ENCODE measurements at places on chromosomes 7 and 10. TPM values are rescaled to one million over a fixed set of nuclear protein-coding genes. Genes with fewer than 3 reads are reported as not detected.

The GJD4 gene
- polyA plus RNA-seq, result not detected

The NUTM2B gene
- polyA plus RNA-seq, result 0.79 TPM

The PIK3AP1 gene
- polyA plus RNA-seq, result not detected

The AFAP1L2 gene
- polyA plus RNA-seq, result 24.6 TPM

The PANK1 gene
- 2.6 TPM for polyA plus RNA-seq

The OPALIN gene
- polyA plus RNA-seq, result not detected

Data from foreskin keratinocyte (primary cell).